ENCODE measurements at places on chromosomes 1 and 21.

GRCh38 chr1:165383067-165383466 is 26.6 kb upstream of the LMX1A start:
- DNase-seq = peak; percentile 56

DNA sequence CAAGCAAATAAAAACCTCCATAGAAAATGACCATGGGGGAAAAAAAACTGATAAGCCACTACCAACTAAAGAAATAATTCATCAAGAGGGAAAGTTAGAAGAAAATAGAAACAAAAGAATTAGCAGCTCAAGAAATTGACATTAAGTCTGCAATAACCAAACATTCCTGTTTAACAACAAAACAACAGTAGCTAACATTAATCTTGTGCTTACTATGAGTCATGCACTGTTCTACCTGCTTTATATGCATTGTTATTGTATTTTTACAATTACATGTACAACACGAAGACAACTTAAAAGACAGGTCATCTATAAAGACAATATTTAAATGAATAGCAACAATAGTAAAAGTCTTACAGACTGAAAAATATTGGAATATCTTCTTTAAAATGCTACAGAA is 34.4 kb upstream of the LRRC7 start:
- DNase-seq = no peak

DNA sequence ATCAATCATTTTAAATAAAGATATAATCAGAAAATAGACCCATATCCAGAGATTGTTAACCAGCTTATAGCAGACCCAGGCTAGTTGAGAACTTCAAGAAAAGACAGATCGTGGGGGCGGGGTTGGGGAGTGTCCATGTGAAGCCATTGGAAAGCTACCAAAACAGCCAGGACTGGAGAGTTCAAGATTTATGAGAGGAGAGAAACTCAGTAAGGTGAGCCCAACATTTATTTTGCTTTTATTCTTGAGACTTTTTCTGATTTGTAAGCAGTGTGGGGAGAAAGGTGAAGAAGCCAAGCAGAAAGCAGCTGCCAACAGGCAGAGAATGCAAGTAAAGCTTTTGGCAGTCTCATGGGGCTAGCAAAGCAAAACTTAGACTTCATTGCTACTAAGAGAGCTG is 179.9 kb downstream of the VPS13D start:
- DNase-seq = no peak

- no peak for DNase-seq
Observed at GRCh38 chr1:78490861-78491450, at the start of gene PTGFR. Gene PTGFR, plus strand, starts transcription at chr1:78490974. Its CDS starts 1,770 bp downstream, at chr1:78492744.

DNA sequence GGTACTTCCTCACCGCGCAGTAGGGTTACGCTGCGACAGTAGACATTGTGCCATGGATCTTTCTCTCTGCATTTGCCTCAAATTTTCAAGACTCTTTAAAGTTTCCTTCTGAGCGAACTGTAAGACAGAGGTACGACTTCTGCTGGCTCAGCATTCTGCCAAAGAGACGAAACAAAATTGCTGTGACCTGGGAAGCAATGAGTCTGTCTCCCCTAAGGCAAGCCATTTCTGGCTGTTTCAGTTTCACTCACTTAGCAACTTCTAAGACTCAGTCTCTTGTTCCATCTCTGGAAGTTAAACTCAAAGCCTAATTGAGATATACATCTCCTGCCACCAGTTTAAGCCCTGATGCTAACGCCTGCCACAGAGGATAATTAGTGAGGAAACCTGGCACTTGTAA is 510.9 kb upstream of the DAB1 start:
- no peak for DNase-seq

All from BJ (cell line).